Endothelial cell of coronary artery (primary cell): ENCODE measurements at places on chromosomes 4 and X. TPM values are rescaled to one million over a fixed set of nuclear protein-coding genes. Genes with fewer than 3 reads are reported as not detected.

The EMCN gene
- total RNA-seq, result 22.8 and 40.8 TPM in 2 replicates

The JCHAIN gene
- total RNA-seq, result not detected in 2 replicates

The H2BW2 gene
- total RNA-seq, result not detected in 2 replicates

The LDB2 gene
- 128 and 441 TPM in 2 replicates for total RNA-seq

The P2RY4 gene
- 0.09 TPM in 1 of 2 replicates, not detected in the other for total RNA-seq

The CLGN gene
- total RNA-seq, result 0.09 and 0.54 TPM in 2 replicates

The HSPA4L gene
- total RNA-seq, result 4.3 and 6.7 TPM in 2 replicates

The PPP2R2C gene
- 0.09 and 0.66 TPM in 2 replicates for total RNA-seq

The FGF2 gene
- 8.1 and 36.0 TPM in 2 replicates for total RNA-seq

The ABCG2 gene
- 1.7 and 14.0 TPM in 2 replicates for total RNA-seq

The S100G gene
- not detected in 2 replicates for total RNA-seq

The HSFX3 gene
- not detected in 2 replicates for total RNA-seq

The BEX5 gene
- 1.7 and 3.9 TPM in 2 replicates for total RNA-seq

The RPS6KA6 gene
- 0.19 and 0.99 TPM in 2 replicates for total RNA-seq

The CCDC110 gene
- total RNA-seq, result 0.36 and 0.75 TPM in 2 replicates

The ETDA gene
- total RNA-seq, result not detected in 2 replicates

The AKAP14 gene
- not detected in 2 replicates for total RNA-seq

The UXT gene
- 127 and 129 TPM in 2 replicates for total RNA-seq

The TAF7L gene
- 0.09 and 0.81 TPM in 2 replicates for total RNA-seq

The RNF128 gene
- total RNA-seq, result 0.09 TPM in 1 of 2 replicates, not detected in the other

The XK gene
- under 0.01 TPM in 1 of 2 replicates, not detected in the other for total RNA-seq

The ITM2A gene
- total RNA-seq, result 14.5 and 19.0 TPM in 2 replicates
